ENCODE measurements at places on chromosomes 1 and 21.
A peak's percentile ranks its signal among the peaks of the same experiment; 100 is the strongest.

- no peak for DNase-seq
These were observed 130.7 kb upstream of the BMP8A start for GRCh38 chr1:39360731-39361130.

DNA sequence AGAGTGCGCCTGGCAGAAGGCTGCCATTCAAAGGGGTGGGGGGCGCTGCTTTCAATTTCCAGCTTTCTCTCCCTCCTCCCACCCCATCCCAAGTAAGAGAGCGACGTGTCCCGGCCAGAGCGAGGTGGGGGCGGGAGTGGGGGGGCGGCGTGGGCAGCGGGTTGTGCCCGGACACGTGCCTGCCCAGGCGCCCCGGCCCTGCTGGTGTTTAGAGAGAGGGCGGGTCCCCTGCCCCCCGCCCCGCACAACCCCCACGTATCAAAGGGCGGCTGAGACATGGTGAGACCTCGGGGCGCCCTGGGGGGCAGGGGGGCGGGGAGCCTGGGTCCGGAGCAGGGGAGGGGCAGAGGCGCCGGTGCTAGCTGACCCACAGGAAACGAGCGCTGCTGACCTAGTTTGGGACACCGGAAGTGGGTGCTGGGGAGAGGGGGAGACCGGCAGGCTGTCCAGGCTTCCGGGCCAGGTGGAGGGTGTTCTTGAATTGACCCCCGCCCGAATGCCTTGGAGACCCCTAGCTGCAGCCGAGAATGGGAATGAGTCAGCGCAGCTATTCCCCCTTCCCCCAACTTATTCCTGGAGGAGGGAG is 1.3 kb downstream of the ZBTB7B start:
- peak; percentile 40 for DNase-seq

DNA sequence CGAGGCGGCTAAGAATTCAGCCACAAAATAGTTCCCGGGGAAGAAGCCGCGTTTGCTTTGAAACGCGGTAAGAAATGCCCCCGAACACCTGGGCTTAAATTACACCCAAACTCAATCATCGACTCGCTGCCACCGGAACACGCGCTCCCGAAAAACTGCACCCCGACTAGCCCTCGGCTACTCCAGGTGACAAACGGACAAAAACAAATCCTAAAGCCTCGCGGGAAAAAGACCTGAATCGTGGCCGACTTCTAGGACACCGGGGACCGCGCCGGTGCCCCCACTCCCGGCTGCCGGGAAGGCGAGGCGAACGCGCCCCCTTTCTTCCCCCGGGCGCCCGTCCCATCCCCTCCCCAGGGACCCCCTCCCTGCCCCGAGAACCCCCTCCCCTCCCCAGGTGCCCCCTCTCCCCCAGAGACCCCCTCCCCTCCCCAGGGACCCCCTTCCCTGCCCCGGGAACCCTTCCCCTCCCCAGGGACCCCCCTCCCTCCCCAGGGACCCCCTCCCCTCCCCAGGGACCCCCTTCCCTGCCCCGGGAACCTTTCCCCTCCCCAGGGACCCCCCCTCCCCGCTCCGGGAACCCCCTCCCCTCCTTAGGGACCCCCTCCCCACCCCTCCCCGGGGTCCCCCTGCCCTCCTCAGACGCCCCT is 628 bp downstream of the C1orf159 start:
- no peak for DNase-seq

DNA sequence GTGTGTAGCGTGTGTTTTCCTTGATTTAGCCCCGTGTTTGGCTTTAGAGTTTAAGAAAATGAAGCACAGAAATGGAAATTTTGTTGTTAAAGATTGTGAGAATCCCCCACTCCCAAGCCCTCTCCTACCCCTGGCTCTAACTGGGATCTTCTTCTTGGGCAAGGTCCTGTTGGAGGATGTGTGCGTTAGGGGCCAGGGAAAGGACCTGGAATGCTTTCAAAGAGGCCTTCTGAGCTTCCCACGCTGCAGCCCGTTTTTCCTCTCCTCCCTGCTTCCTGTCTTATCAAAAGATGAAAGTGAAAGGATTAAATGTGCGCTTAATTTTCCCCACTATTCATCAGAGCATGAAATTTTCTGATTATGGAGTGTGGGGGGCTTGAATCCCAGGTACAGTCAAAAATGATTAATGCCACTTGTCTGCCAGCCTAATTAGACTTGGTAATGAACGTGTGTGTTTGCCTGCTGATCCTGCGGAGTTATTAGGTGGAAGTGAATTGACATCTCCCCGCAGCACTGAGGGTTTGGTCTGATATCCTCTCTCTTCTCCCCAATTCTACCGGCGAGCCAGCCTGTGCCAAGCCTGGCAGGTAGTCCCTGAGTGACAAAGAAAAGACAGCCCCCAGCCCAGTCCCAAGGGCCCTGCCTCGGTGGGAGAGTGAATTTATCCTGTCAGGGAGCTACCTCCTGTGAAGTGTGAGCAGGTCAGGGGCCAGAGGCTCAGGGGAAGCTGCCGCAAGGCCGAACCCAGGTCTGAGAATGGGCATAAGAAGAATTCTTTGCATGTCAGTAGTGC is 4.9 kb downstream of the RASSF5 start:
- DNase-seq = no peak

DNA sequence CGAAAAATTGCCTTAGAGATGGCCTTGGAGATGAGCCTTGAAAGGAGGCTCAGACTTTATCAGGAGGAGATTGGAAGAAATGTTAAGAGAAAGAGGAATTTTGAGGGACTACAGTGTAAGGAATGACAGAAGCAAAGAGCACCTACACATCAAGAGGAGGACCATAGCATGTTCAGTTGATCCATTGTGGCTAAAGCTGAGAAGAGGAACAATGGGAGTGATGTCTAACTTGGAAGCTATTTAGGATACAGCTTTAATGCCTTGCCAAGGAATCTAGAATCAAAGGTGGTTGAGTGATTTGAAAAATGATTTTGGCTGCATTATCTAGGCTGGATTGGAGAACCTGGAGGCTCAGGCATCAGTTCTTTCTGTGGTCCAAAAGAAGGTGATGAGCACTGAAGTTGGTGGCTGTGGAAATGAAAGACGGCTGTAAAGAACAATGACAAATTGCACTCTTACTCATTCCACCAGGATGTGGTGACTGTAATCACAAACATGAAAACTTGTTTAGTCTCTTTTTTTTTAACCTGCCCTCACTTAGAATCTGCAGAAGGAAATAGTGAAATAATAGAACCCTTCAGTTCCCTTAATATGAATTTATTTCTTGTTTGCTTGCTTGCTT is 11.3 kb downstream of the FAM20B start:
- no peak for DNase-seq

DNA sequence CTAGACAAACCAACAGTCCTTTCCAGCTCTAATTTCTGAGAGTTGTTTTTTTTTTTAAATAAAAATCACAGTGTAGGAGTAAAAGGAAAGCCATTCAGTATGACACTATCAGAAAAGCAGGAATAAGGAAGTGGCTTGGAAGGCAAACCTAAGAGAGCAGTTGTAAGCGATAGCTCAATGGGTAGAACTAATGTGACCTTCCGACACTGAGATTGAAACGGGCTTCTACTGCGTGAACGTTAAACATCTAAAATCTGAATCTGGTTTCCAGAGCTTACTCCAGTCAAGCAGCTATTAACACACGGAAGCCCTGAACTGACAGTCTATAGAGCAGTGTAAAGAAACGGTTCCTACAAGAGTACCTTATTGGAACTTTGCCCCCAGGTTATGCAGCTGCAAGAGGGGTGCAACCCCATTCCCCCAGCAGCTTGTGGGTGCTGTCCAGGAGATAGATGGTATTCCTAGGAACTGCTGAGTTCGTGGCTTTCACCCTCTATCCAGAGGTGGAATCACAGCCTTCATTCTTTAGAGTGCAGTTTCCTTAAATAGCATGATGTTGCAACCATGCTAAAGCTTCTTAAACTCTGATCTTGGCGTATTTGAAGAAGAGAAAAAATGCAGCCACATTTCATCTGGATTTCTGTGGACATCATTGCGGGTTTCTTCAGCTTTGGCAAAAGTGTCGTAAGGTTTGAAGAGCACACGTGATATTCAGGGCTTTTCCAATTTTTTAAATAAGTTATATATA is 3.3 kb upstream of the IRF2BP2 start:
- no peak for DNase-seq

DNA sequence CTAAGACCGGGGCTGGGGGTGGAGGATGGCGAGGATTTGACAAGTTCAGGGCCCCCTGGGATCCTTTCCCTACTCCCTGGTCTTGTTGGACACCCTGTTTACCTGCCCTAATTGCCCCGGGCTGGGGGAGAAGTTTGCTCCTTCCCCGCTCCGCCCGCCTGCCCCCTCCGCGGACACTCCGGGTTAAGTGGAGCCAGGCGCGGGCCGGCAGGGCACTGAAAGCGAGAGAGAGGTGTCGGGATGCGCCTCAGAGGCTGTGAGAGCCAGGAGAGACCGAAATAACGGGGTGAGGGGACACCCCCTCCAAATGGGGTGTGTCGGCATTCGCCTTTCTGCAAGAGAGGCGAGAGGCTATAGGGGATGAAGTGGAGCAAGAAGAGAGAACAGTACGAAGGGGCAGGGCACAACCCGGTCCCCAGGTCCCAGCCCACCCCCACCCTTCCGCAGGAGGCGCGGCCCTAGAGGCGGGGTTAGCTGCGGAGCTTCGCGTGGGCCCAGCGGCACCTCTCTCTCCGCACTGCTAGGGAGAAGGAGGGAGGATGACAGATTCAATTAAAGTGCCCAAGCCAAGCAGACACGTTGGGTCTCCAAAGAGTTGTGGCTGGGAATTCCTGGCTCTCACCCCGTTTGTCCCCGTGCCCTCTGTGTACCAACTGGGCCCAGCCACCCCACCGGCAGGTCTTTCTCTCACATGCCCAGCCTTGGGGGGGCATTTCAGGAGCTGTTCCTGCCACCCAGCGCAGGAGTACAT is 3.8 kb downstream of the EFNA3 start:
- no peak for DNase-seq

DNA sequence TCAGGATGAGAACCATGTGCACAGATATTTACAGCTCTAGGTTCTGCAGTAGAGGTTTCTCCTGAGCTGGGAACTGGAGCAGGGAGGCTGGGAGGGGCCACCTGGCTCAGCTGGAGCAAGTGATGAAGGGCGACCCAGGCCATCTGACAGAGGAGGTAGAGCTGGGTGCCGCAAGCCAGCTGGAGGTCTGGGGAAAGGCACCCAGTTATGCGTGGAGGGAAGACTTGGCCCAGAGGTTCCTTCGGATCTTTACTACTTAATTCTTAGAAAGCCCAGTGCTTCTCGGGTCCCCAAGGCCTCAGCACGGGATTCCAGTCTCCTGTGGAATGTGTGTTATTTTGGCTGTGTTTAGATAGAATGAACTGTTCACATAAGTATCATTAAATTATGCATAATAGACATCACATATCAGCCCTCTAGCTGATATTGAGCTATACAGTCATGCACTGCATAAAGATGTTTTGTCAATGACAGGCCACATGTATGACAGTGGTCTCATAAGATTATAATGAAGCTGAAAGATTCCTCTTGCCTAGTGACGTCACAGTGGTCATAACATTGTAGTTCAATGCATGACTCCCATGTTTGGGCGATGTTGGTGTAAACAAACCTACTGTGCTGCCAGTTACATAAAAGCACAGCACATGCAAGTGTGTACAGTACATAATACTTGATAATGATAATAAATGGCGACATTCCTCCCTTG is 245.1 kb downstream of the RHOU start:
- no peak for DNase-seq

DNA sequence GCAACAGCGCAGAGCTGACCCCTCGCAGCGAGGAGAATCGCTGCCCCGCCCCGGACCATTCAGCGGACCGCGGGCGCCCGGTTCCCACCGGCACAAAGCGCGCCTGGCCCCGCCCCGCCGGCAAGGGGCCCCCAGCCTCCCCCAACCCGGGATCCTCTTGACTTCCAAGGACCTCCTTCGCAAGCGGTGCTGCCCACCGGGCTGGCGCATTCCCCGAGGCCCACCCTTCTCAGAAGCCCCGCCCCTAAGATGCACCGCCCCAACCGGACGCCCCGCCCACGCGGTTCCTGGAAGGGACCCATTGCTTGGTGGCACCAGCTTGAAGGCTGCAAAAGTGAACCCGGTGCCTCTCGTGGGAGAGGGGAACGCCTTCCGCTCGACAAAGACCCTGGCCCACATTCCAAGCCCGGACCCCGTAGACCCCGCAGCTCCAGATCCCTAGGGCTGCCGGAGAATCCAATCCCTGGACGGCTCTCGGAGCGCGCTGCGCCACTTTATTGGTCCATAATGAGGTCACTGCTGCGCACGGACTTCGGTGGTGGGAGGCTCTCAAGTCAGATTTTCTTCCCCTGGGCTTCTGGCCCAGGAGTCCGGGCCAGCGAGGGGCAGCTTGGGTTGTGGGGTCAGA is 2.0 kb downstream of the HES3 start:
- DNase-seq = no peak

DNA sequence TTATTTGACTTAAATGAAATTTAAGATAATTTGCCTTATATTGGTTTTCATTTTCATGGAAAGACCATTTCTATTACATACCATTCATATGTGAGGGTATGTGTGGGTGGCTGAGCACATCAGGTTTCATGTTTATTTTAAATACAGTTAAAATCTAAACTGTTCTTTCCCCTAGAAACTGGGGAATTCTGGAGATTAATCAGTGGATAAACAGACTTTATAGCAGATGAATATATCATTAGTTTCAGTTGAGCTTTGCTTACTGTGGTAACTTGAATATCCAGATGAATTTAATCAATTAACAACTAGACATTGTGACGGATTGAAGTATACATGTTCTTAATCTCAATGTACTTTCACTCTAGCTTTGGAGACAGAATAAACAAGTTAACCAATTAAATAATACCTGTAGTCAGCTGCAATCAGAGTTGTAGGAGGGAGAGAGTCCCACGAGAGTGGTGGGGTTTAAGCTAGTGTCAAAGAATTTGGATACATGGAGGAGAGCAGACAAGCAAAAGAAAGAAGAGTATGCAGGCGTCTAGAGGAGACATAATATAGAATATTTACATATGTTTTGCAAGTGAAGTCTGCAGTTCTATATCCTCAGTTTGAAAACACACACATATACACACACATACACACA is 97.6 kb downstream of the PDE4B start:
- no peak for DNase-seq

DNA sequence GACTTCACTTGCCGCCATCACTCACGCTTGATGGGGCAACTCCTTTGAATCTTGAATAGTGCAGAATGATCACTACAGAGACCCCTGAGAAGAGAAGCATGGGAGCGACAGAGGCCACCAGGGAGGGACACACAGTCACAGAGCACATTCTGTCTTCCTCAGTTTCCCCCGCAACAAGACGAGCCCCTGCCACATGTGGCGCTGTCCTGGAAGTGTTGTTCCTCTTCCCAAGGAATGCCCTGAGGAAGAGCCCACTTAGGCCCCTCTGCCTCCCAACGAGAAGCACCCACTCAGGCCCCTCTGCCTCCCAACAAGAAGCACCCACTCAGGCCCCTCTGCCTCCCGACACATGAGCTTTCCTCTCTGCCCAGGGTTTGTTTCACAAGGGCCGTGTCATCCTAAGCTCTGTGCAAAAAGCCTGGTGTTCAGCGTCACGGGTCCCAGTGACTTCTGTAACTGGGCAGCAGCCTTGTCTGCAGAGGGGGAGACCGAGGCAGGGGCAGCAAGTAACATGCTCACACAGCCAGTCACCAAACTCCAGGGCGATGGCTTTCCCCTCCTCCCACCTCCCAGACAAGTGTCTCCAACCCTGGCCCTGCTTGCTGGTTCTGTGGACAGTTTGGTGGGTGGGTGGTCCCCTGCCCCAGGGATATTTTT is 19.8 kb downstream of the SLC37A1 start:
- DNase-seq = no peak

All from prostate gland (tissue), 2 donors.